ENCODE measurements at places on chromosomes 5 and 9.

DNA sequence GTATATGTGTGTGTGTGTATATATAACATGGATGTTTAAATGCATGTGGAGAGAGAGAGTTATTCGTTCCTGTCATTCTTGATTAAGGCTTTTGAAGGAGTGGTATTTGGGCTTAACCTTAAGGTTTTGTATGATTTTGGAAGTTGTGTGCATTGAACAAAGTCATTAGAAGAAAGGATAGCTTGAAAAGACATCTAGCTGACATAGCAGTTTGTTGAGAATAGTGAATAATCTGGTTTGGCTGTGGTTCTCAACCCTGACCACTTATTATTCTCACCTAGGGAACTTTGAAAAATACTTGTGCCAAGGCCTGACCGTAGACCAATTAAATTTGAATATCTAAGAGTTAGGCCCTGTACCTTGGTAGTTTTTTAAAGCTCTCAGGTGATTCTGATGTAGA is 141.1 kb upstream of the SH3GL2 start:
- no peak for DNase-seq

DNA sequence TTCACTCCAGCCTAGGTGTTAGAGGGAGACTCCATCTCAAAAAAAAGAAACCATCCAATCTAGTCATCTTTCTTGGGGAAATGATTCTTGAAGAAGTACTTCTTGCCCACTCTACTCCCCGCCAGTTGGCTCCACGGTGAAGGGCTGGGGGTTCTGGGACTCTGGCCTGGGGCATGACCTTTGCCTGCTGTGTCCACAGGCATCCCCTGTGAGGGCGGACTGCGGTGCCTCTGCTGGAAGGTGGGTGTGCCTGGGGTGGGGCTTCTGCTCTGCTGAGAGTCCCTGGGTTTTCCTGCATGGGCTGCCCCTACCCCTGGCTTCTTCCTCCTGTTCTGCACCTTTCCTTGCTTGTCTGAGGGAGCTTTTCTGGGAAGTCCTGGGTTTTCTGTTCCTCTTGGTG is 3.5 kb downstream of the TBC1D13 start:
- no peak for DNase-seq

DNA sequence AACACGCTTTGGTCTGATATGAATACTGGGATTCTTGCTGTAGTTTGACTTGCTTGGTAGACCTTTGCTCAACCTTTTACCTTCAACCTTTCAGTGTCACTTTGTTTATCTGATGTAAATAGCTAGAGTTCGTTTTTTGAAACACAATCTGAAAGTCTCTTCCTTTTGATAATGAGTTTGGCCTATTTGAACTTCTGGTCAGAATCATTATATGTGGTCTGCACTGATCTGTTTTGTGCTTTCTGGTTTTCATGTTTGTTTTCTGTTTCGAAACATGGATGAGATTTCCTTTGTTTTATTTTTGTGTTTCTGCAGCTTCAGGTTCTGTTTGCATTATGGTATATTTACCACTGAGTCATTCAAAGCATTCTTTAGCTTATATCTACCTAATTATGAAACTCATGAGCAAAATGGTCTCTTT is 217.5 kb downstream of the GABBR2 start:
- no peak for DNase-seq

- DNase-seq: no peak
Observed at GRCh38 chr5:72662305-72662704, 154.2 kb upstream of the TNPO1 start.

DNA sequence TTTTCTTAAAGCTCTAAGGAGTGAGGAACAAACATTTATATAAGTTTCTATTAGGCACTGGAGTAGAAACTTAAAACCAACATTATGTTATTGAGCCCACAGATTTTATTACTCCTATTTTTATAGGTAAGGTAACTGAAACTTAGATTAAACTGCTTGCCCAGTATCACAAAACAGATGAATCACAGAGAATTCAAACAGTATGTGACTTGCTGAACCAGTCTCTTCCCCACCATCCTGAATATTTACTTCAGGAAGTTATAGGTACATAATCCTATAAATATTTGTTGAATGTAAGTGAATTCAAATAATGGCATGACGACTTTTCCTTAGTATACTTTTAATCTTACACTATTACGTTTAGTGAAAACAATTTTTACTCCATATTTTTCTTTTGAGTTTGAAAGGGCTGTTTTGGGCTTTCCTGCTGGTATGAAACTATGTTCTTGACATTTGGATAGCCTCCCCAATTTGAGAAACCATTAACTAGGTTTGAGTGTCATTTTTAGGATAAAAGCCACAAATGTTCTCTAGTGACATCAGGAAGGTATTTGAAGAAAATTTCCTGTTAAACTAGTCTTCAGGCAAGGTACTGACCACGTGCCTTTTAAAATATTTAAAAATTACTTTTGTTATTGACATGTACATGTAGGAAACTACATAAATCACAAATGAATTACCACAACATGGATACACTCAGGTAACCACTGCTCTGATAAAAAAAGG is 39.3 kb downstream of the PRRC1 start:
- no peak for DNase-seq

GRCh38 chr9:114969269-114969668 is 38.9 kb upstream of the TNFSF8 start:
- no peak for DNase-seq

Data from cortex of kidney (tissue), 1 donor.